ENCODE measurements at places on chromosomes 4 and X. TPM values are rescaled to one million over a fixed set of nuclear protein-coding genes. Genes with fewer than 3 reads are reported as not detected.

SMPX gene
- 372 TPM for total RNA-seq

DNA sequence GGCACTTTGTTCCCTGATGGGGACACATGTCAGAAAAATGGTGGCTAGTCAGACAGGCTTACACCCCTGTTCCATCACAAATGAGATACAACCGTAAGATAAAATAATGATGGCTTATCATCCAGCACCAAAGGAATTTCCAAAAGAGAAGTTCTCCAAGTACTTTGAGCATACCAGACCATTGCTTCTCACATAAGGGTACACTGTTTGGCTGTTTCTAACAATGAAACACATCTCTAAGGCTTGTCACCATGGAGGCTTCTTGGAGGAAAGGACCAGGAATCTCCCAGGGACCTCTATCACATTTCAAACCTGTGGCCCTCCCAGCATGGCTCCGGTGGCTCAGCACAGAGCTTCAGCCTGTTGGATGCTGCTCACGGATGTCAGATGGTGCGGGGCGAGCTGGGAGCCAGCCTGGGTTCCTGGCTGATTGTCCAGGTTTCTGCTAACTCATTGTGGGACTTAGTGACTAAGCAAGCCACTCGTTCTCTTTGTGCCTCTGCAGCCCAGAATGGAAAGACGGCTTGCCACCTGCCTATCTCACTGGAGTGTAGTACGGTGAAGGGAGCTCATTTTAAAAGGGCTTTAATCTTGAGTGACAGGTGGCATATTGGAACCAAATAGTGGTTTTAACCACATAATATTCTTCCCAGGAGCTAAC lies 54.5 kb downstream of the FHDC1 start:
- no peak for DNase-seq

DNA sequence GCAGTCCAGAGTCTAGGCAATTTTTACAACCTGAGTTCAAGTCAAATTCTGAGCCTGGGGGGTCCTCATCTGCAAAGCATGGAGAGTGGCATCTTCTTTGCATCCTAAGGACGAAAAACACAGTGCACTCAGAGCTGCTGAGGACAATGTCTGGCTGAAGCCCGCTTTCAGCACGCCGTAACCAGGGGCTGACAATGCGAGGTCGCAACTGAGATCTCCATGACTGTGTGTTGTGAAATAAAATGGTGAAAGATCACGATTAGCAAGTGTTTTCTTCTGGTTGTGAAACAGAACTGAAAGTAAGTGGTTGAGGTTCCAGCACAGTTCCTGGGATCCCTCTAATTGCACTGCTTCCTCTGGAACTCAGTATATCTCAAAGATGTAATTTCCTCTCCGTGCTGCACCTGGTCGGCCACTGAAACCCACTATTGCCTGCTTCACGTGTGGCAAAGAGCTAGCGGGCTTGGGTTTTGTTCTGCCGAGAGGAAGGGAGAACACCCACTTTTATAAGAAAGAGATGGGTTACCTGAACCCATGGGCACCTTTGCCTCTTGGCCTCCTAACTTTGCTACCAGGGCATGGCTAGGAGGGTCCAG lies 7.7 kb upstream of the F11 start:
- no peak for DNase-seq

GRCh38 chr4:37889849-37890800 lies 759 bp upstream of the TBC1D1 start:
- DNase-seq: peak; percentile 80

DNA sequence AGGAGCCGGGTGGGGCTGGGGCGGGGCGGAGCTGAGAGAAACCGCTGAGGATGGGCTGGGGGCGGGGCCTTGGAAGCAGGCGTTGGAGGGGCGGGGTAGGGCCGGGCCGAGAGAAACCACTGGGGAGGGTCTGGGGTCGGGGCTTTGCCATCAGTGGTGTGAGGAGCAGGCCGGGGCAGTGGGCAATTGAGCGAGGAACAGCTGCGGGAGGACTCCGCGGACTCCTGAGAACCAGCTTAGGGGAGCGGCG lies 1.3 kb upstream of the EOLA2 start:
- no peak for DNase-seq

- DNase-seq: peak; percentile 86
Observed at GRCh38 chrX:9995855-9996339, 28.7 kb downstream of the CLDN34 start.

DNA sequence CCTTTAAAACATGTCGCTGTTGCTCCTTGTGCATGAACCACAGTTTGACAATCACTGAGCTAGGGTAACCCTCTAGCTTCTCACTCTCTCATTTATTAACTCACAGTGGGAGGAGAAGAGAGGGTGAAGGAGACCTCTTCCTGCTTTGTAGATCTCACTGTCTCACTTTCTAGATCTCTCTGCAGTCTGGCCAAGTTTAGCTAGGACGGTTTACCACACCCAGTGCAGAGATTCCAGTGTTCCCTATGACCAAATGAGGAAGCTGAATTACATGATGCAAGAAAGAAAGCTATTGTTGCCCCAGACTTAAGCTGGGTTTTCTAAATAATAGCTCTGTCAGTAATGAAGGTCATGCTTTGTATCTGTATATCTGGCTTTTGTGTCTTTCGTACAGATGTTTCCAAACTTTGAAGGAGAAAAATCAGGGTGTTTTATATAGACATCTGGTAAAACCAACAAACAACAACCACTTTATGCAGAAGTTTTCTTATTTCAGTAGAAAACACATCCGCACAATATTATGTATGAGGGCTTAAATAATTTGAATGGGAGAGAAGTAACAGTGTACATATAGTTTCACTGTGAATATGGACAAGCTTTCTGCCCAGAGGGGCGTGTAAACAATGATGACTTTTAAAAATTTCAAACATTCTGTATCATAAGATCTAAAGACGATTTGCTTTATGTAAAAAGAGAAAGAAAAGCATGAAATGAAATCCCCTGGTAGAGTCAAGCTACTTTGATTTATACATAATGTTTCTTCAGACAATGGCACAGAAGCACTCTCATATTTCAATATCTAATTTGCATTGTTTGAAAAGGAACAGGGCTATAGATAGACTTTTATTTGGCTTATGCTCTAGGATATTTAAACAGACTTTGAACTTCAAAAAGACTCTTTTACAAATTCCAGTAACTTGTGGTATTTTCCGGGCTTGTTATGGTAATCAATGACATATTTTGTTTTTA lies 582.3 kb downstream of the FSTL5 start:
- no peak for DNase-seq

DNA sequence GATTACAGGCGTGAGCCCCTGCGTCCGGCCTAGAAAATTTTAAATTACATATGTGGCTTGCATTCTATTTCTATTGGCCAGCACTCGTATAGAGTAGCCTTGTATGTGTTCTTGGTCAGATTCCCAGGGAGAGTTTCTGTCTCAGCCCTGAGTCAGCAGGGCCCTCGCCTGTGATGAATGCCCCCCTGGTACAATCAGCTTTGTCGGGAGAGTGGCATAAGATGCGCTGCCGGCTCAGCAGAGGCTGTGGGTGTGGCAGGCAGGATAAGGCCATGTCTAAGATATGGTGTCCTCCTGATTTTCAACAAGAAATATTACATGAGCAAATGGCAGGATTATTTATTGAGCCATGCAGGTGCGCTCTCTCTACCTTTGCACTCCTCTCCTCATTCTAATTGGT lies 1.6 kb upstream of the REELD1 start:
- DNase-seq: no peak

SYTL5 gene
- 0.39 TPM for total RNA-seq

CCDC110 gene
- 1.6 TPM for total RNA-seq

NAT8L gene
- 8.8 TPM for total RNA-seq

DNA sequence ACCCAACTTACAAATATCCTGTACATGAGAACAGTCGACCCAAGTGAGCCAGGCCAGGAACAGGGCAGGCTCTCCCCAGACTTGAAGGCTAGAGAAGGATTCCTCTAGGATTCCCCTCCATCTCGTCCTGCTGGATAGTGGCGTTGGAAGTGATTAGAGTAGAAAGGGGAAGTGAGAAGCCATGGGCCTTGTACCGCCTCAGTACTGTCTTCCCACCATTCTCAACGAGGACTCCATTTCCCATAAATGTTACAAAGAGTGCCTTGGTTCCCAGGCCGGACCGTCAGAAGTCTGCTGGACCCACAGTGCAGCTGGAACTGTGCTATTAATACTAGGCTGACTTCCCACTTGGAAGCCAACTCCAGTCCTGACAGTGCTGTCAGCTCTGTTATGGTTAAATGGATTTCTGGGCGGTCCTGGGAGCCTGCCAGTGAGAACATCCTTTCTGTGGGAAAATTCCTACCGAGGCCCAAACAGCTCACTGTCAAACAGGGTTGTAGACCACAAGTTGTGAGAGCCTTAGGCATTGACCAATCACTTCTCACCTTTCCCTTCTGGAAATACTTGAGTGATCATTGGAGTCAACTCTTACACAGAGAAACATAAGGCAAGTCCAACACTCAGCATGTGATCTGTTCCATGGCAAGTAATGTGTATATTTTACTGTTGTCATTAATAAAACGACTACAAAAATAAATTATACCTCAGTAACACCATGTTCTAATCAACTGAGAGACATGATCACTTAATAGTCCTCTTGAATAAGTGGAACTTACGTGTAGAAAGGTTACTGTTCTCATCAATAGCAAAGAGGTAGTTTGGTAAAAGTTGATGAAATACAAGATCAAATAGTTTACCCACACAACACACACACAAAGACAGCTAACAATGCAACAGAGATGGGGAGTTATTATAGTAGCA lies 58.4 kb downstream of the AMELX start:
- peak; percentile 61 for DNase-seq

AFAP1 gene
- total RNA-seq: 19.6 TPM

GRCh38 chrX:153601511-153602110 lies 2.7 kb upstream of the CCNQ start:
- DNase-seq: no peak

DNA sequence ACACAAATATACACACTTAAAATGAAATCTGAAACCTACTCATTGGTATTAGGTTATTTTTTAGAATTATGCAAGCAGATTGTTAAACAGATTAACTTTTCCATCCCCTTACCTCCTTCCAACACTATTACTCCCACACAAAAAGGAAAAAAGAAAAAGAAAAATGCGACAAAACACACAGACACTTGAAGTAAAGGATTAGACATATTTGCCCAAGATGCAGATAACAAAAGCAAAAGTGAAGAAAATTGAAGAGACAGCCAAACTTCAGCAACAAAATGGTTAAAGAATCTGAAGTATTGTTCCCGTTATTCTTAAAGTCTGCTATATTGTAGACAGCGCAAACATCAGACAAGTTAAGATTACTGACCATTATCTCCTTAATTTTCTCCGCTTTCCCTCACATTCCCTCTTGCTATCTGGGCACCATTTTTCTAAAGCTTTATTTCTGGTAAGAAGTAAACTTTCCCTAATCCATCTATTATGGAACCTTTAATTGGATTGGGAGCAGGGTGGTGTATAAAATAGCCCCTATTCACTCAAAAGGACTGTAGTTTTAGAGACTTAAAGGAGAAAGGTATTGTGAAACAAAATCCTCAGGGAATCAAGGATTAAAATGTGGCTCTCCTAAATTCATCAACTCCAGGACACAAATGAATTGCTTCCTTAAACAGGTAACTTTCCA lies 34.7 kb upstream of the MAB21L2 start:
- no peak for DNase-seq

DNA sequence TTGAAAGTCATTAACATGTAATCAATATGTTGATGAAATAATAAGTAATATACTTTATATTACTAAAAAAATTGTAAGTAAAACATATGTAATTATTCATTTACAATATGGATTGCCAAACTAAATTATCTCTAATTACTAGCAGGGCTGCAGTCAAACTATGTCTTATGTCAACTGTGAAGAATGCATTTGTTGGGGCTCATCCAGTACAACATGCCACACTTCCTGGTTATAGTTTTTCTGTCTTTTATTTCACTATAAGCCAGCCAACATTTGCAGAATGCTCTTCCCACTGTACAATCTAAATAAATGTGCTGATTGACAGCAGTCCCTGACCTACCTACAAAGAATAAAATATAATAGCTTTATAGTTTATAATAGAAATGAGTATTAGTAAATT lies 975.4 kb upstream of the NDST4 start:
- no peak for DNase-seq

DNA sequence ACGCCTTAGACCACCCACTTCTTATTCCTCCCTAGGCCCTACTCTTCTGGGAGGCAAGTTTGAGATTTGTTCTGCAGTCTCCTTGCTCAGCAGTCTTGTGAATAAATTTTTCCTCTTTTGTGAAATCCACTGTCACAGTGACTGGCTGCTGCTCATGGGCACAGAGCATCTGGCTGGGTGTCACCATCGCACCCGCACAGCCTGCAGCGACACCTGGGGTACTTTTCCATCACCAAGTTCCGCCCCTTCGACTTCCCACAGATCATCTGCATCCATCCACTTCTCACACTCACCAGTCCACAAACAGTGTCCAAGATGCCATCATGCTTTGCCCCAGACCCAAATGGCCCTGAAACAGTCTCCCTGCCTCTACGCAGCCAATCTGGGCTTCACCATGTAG lies 36.4 kb upstream of the AFAP1 start:
- DNase-seq: no peak

KLF8 gene
- total RNA-seq: 5.4 TPM

DNA sequence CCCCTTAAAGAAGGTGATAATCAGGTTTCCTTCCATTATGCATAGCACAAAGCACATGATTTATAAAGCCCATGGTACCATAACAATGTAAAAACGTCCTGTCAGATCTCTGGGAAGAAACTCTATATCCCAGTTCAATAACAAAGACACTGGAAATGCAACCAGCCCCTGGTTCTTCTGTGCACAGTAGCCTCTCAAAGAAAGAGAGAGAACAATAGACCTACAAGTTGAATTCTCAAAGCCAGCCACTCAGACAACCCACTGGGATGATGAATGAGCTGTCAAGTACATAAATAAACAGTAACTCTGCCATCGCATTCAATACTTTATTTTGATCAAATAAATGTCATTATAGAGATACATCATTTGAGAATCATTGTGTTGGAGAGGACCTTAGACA lies 400.1 kb upstream of the CPEB2 start:
- DNase-seq: no peak

DIPK2B gene
- 26.0 TPM for total RNA-seq

GRCh38 chr4:13403326-13403725 lies 80.8 kb downstream of the RAB28 start:
- DNase-seq: no peak

DNA sequence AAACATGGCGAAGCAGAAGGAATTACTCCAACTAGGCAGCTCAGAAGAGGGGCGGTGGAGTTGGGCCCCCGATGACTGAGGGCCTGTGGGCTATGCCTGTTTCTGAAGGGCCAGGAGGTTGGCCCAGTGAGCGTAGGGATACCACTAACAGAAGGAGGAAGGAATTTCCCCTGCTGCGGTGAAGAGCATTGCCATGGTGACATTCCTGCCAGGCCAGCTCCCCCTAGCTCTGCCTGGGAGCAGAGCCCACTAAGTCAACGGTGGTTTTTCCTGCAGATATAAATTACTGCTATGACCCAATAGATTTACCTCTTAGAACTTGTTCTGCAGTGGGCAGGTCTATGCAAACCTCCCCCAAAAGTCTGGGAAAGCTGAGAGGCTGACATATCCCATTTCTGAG lies 28.9 kb upstream of the HMX1 start:
- no peak for DNase-seq

MAGEA2B gene
- total RNA-seq: not detected

- DNase-seq: no peak
Observed at GRCh38 chr4:24639714-24640113, 55.4 kb upstream of the DHX15 start.

- no peak for DNase-seq
Observed at GRCh38 chr4:15575966-15576365, 79.2 kb downstream of the FBXL5 start.
